ENCODE measurements at places on chromosomes 13 and 19.

GRCh38 chr19:48152551-48152950 lies 17.6 kb downstream of the LIG1 start:
- no peak for DNase-seq

DNA sequence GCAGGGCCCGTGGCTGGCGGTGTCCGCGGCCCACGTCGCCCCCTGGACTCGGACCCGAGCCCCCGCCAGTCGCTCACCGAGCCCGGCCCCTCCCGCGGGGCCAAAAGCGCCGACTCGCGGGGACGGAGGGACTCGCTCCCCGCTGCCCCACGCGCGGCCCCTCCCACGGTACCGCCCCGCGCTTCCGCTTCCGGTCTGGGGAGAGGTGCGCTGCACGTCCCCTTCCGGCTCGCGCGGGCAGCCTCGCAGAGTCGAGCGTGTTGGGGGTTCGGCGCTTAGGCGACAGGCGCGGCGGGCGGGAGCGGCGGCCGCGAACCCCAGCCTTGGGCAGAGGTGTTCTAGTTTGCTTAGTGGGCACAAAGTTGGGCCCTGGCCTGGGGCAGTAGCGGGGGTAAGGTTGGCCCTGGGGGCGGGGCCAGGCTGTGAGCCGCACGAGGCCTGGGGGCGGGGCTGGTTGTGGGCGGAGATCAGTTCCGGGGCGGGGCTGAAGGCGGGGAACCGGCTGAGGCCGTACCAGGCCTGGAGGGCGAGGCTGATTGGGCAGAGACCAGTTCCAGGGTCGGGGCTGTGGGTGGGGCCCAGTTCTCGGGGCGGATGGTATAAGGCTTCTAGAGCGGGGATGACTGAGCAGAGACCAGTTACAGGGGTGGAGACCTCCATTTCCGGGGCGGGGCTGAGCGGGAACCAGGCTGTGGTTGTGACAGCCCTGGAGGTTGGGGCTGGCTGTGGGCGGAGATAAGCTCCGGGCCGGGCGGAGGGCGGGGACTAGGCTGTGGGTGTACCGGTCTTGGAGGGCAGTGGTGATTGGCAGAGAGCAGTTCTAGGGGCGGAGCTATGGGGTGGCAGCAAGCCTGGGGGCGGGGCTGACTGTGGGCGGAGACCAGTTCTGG lies at the start of the genes MBD3L1 and ZNF558:
MBD3L1 (plus strand) TSS at position 246 of the 890 bp plus-strand sequence. CDS start 10,302 bp downstream, outside the sequence.
ZNF558 (minus strand) TSS at position 173 of the 890 bp plus-strand sequence. CDS start 9,645 bp downstream, outside the sequence.
- DNase-seq, result no peak

- DNase-seq, result no peak
Observed at GRCh38 chr13:106499113-106499512, 36.3 kb downstream of the EFNB2 start.

GRCh38 chr13:51325837-51326236 lies 13.7 kb upstream of the SERPINE3 start:
- no peak for DNase-seq

- DNase-seq, result no peak
Observed at GRCh38 chr13:40595693-40596092, 70.7 kb downstream of the FOXO1 start.

GRCh38 chr19:518598-519231 lies 11.4 kb downstream of the TPGS1 start:
- DNase-seq, result no peak

DNA sequence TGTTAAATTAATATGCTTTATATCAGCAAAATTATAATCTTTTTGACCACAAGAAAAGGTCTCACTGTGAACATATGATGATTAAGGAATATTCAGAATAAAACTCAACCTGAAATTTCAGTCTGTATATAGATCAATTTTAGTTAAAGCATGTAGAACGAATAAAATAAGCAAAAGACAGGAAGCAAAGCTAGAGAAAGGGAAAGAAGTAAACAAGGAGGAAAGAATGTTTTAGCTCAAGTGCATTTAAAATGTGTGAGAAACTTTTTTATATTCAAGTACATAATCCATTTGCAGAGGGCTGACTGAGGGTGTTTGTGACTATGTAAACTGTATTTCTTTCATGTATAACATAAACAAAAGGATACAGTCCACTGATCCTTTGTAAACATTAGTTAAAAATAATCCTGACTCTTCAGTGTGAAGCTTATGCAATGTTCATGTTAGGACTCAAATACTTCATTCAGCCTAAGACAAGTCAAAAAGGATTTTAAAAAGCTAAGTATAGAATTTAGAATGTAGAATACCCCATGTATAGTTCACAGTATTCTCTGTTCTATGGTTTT lies 472.1 kb downstream of the DIAPH3 start:
- no peak for DNase-seq

- DNase-seq, result no peak
Observed at GRCh38 chr19:15551293-15552004, 43.1 kb downstream of the CYP4F22 start.
